NCI-H510A (cell line): ENCODE measurements at places on chromosomes 1 and 21.

DNA sequence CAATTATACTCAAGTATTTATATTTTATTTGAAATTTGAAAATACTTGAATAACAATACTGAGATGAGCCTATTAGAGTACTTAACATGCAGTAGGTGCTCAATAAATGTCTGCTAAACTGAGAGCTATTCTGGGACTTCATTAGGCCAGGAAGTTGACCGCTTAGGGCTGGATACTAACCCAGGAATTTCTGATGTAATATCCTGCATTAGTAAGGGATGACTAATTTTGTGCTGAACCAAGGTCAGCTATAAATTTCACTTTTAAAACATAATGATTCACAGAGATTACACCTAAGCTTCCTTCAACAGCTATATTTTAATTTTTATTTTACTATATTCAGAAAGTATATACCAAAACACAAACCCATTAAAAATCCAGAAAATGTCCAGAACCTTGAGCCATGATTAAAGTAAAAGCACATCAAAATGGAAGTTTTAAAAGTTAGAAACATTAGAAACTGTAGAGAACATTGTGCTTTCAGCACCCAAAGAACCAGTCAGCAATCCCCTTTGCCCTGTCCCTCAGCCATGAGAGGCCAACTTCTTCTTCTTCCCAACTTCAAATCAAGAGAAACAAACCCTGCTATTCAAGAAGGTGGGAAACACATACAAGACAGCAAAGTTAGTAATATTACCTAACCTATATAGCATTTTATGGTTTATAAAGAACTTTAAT is 35.4 kb downstream of the WNT2B start:
- no peak for DNase-seq

- no peak for DNase-seq
These were observed 348.7 kb downstream of the RWDD3 start for GRCh38 chr1:95582746-95583145.

DNA sequence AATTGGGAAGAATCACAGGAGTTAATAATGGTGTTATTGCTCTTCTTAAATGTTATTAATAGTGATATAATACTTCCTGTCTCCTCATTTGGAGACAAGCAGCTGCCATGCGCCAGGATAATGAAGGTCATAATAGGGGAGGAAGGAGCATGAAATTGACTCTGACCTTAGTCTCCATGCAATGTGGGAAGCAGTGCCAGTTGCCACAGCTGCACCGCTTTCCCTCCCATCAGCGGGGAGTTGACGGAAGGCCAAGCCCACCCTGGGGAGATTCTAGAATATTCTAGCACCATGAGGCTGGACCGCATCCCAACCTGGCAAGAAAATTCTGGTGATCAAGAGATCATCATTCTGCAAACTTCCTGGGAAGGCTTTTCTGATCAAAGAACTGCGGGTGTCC is 11.0 kb upstream of the OLIG1 start:
- no peak for DNase-seq

- DNase-seq: no peak
These were observed 22.7 kb upstream of the LRIF1 start for GRCh38 chr1:110986407-110986891.

GRCh38 chr1:228921481-228921880 is 186.2 kb downstream of the RHOU start:
- DNase-seq: no peak

DNA sequence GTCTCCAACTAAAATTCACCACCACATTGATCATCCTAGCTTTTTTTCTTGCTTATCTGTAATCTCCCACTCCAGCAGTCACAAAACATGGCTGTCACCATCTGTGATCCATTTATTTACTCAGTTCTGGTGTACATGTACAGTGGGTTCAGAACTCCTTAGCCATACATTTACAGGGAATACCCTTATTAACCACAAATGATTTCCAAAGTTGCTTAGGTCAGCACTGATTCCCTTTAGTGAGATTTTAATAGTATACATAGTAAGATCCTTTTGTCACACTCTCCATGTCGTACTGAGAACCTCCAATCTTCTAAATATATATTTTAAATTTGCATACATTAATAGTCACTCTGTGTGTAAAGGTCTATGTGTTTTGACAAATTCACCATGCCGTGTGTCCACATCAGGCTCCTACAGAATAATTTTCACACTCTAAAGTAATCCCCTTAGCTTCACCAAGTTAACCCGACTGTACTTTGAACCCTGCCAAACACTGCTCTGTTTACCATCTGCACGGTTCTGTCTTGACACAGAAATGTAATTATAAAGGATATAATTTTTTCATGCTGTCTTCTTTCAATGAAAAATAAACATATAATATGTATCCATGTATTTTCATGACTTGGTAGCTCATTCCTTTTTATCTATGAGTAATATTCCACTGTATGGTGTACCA is 473.6 kb upstream of the ZP4 start:
- no peak for DNase-seq

DNA sequence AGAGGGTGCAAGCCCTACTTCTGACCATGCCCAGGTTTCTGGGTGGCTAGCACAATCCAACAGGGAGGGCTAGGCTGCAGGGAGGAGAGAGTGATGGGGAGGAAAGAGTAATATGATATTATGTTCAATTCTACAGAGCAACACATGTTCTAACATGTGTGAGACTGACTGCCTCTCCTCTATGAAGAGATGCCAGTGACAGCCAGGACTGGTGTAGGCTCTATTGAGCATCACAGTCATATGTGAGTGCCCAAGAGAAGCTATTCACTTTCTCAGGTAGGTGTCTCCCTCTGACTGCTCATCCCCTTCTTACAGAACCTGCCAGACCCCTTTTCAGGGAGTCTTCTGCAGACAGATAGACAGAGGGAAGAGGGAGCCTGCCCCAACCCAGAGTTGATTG is 446.1 kb downstream of the SIPA1L2 start:
- DNase-seq: no peak

DNA sequence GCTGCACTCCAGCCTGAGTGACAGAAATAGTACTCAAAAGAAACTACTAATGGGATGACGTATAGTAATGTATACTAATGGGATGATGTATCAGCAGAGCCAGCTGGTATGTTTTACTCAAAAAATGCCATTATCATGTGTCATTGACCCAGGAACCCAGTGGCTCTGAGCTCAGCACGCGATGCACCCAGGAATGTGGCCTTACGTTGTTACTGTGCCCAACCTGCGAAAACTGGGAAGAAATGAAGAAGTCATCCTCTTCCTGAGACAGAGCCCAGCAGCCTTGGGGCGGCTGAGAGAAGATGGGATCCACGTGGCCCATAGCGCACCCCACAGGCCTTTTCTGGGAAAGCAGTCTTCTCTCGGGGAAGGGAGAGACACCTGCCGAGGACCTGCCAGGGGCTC is 8.8 kb downstream of the UBE2J2 start:
- no peak for DNase-seq

DNA sequence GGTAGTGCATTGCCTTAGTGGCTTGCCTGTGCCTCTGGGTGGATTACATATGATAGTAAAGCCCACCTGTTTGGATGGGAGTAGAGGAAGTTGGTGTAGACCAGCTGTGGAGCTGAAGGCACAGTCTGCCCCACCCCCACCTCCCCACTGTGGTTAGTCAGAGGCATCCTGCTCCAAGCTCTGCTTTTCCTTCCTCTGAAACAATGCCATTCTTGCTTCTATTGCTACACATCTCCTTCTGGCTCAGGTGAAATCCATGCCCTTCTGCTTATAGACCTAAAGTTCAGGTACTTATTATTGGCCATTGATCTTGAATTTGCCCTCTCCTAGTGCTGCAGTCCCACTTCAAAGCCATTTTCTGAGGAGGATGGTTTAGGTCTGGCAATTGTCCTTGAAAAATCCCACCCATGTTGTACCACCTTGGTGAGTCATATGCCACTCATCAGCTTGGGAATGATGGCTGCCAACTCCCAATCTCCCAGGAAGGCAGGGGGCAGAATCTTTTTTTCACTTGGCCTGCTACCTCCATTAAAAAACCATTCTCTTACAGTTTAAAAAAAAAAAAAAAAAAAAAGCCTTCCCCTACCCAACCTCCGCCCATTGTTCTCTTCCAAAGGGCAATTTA is 6.7 kb upstream of the TXLNA start:
- no peak for DNase-seq

DNA sequence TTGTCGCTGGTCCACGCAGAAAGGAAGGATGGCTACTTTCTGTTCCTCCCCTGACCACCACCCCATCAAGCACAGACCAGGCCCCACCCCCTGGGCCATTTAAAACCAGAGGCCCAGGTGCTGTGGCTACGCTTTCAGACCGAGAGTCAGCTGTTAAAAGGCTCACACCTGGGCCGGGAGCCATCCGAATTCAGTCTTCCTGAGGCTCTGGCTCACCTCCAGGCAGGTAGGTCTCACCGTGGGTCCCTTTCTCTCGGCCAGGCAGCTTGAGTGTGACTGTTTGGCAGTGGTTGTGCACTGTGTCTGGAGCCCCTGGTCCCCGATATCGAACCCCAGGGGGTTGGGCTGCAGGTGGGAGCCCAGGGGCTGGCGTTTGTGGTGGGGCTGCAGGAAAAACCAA is 7.2 kb downstream of the ACTL8 start:
- DNase-seq: no peak

GRCh38 chr1:159970932-159971342 is 16.9 kb upstream of the SLAMF9 start:
- peak; percentile 5 for DNase-seq

DNA sequence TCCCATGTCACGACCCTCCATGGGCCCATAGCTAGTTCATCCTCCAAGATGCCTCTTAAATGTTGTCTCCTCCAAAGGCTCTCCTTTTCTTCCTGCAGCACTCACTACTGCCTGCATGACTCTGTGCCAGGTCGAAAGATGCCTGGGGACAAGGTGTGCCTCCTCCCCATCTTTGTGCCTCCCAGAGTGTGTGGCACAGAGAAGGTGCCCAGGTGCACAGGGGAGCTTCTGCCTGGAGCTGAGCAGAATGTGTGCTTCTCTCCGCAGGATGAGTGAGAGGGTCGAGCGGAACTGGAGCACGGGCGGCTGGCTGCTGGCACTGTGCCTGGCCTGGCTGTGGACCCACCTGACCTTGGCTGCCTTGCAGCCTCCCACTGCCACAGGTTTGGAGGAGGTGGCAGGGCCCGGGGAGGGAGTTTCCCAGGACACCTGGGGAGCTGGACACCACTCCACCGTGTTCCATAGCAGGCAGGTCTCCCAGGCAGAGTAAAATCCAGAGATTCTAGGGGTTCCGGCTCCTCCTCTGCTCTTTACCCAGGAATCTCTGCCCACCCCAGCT is 6.9 kb upstream of the PPM1J start:
- DNase-seq: no peak

- DNase-seq: peak; percentile 44
These were observed 724 bp downstream of the DOCK7 start for GRCh38 chr1:62687421-62687902.

DNA sequence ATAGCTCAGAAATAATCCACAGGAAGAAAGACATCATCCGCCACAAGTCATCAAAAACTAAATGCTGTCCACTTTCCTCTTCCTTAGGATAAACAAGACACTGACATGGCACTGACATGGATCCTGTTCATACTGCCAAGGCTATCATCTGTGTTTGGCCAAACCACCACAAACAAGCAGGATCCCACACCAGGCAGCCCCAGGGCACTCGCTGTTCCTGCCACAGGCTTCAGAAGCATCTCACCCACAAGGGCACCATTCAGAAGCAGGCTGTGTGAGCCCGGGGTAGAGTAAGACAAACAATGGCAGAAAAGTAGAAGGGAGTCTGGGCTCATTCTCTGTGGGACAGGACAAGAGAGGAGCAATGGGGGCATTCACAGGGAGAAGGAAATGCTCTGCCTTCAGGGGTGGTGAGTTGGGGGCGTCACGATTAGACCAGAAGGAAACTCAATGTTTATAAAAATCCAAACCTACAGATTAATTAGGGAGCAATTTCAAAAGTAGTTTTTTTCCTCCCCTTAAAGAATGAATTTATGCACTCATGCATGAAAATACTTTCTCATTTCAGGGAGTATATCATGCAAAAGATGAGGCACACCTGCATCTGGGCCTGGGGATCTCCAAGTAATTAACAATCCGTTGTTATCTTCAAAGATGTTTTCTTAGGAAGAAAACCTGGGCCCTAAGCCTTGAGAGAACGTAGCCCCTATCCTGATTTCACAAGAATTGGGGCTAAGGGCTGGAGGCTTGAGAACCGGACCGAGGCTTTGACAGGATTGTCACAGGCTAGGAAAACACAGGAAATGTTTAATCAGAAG is 43.3 kb upstream of the ATP1A1 start:
- DNase-seq: no peak

DNA sequence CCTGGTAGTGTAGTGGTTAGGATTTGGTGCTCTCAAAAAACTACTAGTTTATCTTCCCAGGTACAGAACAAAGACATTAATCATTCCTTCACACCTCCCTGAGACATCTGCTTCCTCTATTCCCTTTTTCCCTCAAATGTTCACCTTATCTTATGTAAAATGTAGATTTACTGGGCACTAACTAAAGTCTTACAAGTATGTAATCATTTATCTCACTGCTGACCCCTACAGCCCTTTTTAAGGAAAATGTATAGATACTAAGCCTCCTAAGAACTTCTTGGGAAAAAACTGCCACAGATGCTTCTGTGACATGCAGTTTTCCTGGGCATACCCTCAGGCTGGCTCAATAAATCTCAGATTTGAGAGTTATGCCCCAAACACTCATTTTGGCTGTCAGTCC is 50.8 kb upstream of the NEK7 start:
- no peak for DNase-seq

DNA sequence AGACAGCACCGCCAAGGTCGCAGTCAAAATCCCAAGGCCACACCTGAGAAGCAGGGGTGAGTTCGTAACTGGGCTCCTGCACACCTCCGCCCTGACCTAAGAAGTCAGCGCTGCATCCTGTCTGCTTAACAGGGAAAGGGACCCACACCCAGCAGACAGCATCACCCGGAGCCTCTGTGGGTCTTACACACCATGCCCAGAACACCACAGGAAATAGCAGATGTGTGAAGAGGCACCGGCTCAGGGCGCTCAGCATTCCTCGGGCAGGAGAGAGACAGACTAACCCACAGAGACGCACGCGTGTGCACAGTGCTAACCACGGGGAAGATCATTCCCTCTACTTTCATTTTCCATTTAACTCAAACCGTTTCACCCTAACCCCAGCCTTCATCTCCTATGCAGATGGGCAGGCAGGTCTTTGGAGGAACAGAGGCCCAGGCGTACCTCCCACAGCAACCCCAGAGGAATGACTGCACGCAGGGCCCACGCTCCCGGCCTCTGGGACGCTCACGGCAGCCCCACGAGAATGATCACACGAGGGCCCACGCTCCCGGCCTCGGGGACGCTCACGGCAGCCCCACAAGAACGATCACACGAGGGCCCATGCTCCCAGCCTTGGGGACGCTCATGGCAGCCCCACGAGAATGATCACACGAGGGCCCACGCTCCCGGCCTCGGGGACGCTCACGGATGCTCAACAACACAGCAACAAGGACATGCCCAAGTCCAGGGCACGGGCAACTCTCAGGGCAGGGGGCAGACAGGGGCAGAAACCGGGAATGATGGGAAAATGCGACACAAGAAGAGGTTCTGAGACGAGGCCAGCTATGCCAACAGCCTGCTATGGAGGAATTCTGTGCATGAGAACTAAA is 20.9 kb downstream of the POFUT2 start:
- no peak for DNase-seq
